Astrocyte (in vitro differentiated cells and primary cell): ENCODE measurements at places on chromosomes 11 and 22. TPM values are rescaled to one million over a fixed set of nuclear protein-coding genes. Genes with fewer than 3 reads are reported as not detected.

- DNase-seq: no peak
Measured at GRCh38 chr11:120224972-120225909, 14.4 kb downstream of the OAF start.

DNA sequence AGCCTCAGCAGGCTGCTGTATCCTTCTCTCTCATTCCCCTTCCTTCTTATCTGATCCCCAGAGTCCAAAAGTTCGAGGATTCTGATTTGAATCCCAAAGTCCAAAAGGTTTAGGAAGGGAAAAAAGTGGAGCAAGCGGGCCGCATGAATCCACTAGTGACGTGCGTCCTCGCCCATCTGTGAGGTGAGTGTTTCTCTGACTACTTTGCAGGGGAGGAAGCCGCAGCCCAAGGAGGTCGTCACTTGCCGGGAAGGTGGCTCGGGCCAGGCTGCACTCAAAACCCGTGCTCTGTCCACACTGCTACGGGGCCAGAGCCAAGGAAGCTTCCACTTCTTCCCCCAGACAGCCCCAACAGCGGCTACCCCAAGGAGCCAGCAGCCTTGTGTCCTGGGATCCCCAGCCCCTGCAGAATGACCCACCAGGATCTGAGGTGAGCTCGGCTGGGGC, 16.3 kb downstream of the SLC25A18 start:
- DNase-seq: no peak

GRCh38 chr11:67289226-67289650, at the start of gene ANKRD13D:
ANKRD13D (plus strand) TSS chr11:67289303; CDS start chr11:67289461, 158 bp downstream.
- no peak for DNase-seq

- peak; percentile 77 for DNase-seq
Measured at GRCh38 chr11:26331911-26332571, at the start of gene ANO3. ANO3 (plus strand) TSS chr11:26332130; CDS start chr11:26332276, 146 bp downstream.

DNA sequence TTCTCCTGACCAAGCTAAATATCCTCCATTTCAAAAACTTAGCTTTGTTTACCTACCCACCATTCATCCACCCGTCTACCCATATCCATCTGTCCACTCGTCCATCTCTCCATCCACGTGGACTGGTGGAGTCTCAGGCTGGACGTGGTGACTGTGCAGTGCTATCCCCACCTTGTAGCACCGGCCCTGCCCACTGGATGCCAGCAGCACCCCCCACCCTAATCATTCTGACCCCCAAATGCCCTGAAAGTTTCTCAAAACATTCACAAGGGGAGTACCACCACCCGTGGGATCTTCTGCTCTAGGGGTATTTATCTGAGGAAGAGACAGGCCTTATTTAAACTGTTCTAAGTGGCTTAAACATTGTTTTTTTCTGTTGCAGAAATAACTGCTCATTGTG, 206.4 kb downstream of the TBC1D22A start:
- DNase-seq: no peak

DNA sequence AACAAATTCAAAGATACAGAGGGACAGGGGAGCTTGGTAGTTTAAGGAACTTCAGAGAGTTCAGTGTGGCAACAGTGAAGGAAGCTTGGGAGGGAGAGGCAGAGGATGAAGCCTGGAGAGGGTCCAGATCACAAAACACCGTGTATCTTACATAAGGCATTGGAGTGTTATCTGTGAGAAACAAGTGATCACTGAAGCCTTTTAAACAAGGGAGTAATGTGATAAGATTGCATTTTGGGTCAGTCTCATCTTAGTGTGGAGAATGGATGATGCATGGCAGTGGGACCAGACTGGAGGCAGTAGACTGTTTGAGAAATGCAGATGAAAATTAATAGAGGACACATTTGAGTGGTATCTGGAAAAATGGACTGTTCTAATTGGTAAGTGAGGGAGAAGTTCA, 79.4 kb downstream of the EXT2 start:
- no peak for DNase-seq

GRCh38 chr22:25690798-25691197, 51.2 kb upstream of the MYO18B start:
- no peak for DNase-seq

DNA sequence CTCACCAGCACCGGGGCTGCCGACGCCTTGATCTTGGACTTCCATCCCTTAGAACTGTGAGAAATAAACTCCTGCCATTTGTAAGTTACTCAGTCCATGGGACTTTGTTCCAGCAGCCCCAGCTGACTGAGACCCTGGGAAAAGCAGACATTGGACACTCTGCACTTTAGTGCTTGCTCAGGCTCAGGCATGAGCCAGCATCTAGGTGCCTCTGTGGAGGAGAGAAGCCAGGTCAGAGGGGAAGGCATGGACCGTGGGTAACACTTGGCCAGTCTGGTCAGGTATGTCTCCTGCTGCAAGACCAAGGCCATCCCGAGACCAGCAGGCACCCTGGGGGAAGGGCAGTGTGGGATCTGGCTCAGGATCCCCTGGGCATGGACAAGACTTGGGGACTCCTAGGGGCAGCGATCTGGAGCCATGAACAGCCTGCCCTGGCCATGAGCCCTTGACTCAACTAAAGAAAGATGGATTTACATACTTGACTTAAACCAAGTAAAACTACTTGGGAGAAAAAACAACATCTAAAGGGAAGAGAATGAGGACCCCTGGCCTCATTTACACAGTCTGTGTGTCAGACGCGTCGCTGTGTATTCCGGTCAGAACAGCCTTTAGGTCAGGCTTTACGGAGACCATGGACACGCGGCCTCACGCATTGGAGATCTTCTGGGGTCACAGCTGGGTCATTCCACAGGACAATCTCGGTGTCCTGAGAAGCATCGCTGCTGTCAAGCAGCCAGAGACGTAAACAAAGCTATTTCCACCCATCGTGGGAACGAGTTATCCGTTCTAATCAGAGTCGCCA, 497.1 kb downstream of the BRD1 start:
- no peak for DNase-seq

DNA sequence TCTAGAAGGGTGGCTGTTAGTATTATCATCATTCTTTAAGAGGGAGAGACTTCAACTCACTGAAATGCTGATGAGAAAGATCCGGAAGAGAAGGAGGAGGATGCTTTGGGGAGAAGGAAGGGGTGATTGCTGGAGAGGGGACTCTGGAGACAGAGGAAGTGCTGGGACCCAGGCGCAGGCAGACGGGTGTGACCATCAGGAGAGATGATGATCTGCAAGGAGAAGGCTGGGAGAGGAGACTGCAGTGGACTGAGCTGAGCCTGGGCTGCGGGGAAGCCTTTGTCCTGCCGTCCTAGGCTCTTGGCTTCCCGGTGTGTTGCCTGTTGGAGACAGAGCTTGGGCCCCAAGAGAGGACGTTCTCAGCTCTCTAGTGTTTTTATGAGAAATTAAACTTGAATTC, 22.6 kb downstream of the RASD2 start:
- no peak for DNase-seq

GRCh38 chr11:17458268-17458667, 18.4 kb downstream of the ABCC8 start:
- DNase-seq: no peak

DNA sequence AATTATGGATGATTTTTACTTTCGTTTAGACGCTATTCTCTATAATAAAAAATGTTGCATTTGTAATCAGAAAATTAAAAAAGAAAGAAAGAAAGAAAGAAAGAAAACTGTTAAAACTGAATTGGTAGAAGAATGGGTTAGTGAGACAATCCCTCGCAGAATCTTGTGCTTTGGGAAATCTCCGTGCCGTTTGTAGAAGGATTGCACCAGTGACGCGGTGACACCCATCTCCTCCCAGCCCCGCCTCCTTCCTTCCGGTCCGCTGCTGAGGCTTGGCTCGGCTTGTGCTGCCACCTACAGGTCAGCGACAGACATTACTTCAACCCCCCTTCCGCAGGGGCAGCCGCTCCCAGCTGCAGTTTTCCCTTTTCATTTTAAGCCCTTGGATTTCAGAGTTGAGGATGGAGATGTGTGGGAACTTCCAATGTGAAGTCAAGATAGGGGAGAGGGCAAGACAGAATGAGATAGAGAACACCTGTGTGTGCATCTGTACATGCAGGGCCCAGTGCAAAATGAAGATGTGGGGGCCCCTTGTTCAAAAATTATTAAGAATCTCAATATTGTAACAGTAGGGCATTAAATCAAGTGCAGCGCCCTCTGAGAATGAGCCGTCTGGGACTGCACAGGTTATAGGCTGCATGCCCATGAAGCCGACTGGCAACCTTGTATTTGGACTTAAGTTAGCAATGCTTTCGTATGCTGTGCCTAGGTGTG, 41.1 kb downstream of the TST start:
- peak; percentile 52 for DNase-seq

DNA sequence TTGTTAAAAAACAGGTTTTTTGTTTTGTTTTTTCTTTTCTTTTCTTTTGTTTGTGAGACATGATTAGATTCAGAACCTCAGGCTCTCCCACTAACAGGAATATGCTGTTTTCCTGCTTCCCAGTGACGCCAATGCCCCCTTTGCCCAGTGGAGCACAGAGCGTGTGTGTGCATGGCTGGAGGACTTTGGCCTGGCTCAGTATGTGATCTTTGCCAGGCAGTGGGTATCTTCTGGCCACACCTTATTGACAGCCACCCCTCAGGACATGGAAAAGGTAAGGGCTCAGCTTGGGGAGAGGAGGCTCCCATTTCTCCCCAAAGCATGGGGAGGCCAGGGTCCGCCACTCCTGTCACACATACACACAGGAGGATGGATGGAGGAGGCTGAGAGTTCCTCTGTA, 25.0 kb downstream of the CYB5R2 start:
- DNase-seq: no peak

- no peak for DNase-seq
Measured at GRCh38 chr22:38406617-38407016, 48.4 kb downstream of the KCNJ4 start.

GRCh38 chr11:69630017-69630416, 10.9 kb upstream of the CCND1 start:
- DNase-seq: no peak

DNA sequence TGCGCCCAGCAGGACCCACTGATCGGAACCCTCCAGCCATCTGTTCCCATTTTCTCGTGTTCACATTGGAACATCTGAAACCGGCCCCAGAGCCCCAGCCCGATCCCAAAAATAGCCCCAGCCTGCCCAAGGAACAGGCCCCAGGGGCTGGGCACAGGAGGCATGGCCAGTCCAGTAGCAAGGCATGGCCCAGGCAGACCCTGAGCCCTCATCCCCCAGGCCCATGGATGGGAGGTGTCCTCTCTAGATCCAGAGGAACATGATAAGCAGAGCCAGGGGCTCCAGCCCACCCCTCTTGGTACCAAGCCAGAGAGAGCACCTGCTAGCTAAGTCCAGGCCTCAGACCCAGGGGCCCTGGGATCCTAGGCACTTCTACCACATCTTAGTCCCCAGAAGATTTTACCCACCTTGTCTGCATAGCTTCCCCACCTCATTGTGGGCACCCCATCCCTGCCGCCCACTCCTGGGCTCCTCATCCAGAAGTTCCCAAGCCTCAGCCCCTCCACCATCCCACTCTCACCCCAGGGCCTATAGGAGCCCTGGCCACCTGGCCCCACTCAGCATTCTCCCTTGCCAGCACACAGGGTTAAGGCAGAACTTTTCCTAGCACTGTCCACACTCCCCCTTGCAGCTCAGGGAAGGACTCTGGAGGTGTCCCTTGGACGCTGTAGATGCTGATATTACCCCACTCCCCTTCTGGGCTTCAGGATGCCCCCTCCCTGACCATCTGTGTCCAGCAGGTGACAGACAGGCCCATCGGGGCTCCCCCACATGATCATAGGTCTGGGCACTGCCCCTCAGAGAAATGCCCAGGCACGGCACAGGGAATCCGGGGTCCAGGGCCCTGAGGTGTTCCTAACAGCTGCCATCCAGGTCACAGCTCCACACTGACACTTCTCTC, 9.5 kb downstream of the BCL9L start:
- no peak for DNase-seq

DNA sequence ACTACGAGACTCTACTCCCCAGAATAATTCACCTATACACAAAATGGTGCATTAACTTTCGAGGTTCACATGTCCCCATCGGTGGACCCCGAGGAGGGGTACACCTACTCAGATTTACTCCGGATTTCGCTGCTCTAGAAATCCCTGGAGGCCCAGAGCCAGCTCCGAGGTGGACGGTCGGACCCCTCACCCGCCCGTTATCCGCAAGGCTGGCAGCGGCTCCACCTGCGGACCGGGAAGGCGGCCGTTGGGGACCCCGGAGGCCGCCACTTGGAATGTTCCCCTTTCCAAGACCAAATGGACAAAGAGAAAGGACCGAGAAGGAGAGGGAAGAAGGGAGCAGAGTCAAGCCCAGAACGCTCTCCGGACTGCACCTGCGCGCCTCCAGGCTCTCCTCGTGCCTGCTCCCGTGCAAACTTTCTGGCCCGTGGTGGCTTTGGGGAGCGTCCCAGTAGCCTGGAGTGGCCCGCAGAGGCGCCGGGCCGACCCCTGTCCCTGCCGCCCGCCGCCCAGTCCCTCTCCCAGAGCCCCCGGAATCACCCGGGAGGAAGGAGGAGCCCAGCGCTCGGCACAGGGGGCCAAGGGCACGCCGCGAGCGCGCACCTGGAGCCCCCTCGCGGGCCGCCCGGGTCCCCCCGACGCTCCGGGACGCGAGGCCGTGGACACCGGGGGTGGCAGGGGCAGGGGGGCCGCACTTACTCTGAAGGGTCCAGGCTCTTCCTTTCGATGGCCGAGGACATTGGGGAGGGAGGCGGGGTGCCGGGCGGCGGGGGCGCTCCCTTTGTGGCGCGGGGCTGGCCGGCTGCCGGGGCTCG, 23.0 kb downstream of the LMO2 start:
- DNase-seq: no peak

DNA sequence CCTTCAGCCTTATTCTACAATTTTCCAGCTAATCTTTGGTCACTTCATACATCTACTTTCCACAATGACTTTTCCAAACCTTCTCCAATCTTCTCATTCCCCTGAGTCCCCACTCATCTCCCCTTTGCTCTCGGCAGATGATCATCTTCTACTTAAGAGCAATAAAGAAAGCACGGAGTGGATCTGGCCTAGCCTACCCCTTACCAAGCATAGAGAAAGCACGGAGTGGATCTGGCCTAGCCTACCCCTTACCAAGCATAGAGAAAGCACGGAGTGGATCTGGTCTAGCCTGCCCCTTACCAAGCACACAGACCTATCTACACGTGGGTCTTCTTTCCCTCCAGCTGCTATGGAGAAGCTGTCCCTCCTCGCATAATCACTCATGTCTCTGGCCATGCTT, 558.6 kb downstream of the OPCML start:
- no peak for DNase-seq

- DNase-seq: no peak
Measured at GRCh38 chr11:125276619-125276976, 112.0 kb downstream of the PKNOX2 start.

The TESMIN gene
- total RNA-seq: 1.1 and 1.7 TPM in 2 replicates

The PARVG gene
- total RNA-seq: 0.23 TPM in 1 of 2 replicates, not detected in the other

The GAL3ST3 gene
- 0.46 and 0.61 TPM in 2 replicates for total RNA-seq

The SYCE3 gene
- not detected in 2 replicates for total RNA-seq
